ENCODE measurements at places on chromosomes 13 and 19. TPM values are rescaled to one million over a fixed set of nuclear protein-coding genes. Genes with fewer than 3 reads are reported as not detected.

The FGF22 gene
- 0.12 TPM for total RNA-seq

The NPAS1 gene
- total RNA-seq: 0.52 TPM

The LMO7 gene
- 156 TPM for total RNA-seq

GRCh38 chr19:45168767-45169351 lies 8.1 kb upstream of the NKPD1 start:
- no peak for ATAC-seq

- ATAC-seq: no peak
Measured at GRCh38 chr13:79314652-79315051, 91.4 kb downstream of the RBM26 start.

- no peak for ATAC-seq
Measured at GRCh38 chr19:30402436-30403202, 30.4 kb downstream of the ZNF536 start.
